CD4-positive, alpha-beta memory T cell (primary cell): ENCODE measurements at places on chromosomes 12 and 14.

GRCh38 chr12:48532601-48533000 lies 7.2 kb downstream of the OR8S1 start:
- H3K4me3 ChIP-seq: no peak overlapping the region
- H3K4me1 ChIP-seq: peaks cover 8% of the 10 kb centered on the region
- no peak overlapping the region for H3K27ac ChIP-seq
- H3K27me3 ChIP-seq: peaks cover 3% of the 10 kb centered on the region
- peak; percentile 3 for DNase-seq
- H3K36me3 ChIP-seq: no peaks in the 10 kb centered on the region

- H3K4me3 ChIP-seq: no peak overlapping the region
- no peak overlapping the region for H3K27ac ChIP-seq
- no peaks in the 10 kb centered on the region for H3K36me3 ChIP-seq
- no peaks in the 10 kb centered on the region for H3K4me1 ChIP-seq
- H3K27me3 ChIP-seq: no peaks in the 10 kb centered on the region
- no peak for DNase-seq
These were observed 9.7 kb upstream of the KRT81 start for GRCh38 chr12:52300796-52301691.

GRCh38 chr14:95483309-95484165 lies 32.9 kb downstream of the SYNE3 start:
- no peak overlapping the region for H3K4me3 ChIP-seq
- H3K27ac ChIP-seq: no peak overlapping the region
- H3K36me3 ChIP-seq: no peaks in the 10 kb centered on the region

DNA sequence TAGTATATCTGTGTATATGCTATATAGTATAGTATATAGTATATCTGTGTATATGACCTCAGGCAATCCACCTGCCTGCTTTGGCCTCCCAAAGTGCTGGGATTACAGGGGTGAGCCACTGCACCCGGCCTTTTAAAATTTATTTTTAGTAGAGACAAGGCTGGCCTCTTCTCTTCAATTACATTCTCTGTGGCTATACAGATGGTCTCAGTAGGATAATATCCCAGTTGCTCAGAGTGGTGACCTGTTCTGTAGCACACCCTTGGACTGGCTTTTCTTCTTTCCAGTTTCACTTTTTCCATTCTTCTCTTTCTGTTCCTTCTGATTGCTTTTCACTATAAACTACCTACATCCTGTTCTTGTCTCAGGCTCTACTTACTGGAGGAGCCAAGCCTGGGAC lies 3.1 kb upstream of the NFATC4 start:
- H3K4me3 ChIP-seq: no peak overlapping the region
- H3K27me3 ChIP-seq: peaks cover 29% of the 10 kb centered on the region
- H3K36me3 ChIP-seq: no peaks in the 10 kb centered on the region
- DNase-seq: no peak
- no peak overlapping the region for H3K27ac ChIP-seq

DNA sequence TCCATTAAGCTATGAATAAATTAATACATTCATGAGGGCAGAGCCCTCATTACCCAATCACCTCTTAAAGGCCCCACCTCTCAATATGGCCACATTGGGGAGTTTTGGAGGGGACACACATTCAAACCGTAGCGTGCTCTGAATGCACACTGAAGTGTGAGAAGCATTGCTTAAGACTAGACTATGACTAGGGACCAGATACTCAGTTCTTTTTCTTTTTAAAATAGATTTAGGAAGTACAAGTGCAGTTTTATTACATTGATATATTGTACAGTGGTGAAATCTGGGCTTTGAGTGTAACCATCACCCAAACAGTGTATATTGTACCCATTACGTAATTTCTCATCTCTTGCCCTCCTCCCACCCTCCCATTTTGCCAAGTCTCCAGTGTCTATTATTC lies 21.0 kb upstream of the JDP2 start:
- DNase-seq: no peak
- H3K4me3 ChIP-seq: no peak overlapping the region
- no peak overlapping the region for H3K27ac ChIP-seq
- no peaks in the 10 kb centered on the region for H3K27me3 ChIP-seq
- H3K36me3 ChIP-seq: no peaks in the 10 kb centered on the region
- H3K4me1 ChIP-seq: no peaks in the 10 kb centered on the region

DNA sequence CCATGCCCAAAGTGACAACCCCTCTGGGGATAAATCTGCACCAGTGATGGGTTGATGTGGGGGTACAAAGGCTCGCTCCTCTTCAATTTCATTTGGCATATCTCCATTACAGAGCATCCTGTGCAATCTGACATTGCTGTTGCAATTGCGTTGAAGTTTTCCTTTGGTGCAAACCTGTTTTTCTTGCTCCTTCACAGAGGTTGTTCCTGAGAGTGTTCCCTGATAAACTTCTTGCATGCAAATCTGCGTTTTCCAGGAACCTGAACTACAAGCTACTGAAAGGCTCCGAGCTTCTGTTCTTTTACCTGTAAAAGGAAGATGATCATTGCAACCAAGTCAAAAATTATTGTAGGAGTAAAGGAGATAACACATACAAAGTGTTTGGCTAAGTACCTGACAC lies 26.1 kb downstream of the SERPINA11 start:
- no peak for DNase-seq
- H3K27me3 ChIP-seq: no peaks in the 10 kb centered on the region
- H3K4me3 ChIP-seq: no peak overlapping the region
- H3K36me3 ChIP-seq: no peaks in the 10 kb centered on the region
- H3K4me1 ChIP-seq: no peaks in the 10 kb centered on the region
- no peak overlapping the region for H3K27ac ChIP-seq

GRCh38 chr12:122501489-122501989 lies 807 bp upstream of the ZCCHC8 start:
- H3K27ac ChIP-seq: peak overlapping the region; percentile 92
- peak overlapping the region; percentile 80 for H3K4me3 ChIP-seq
- H3K36me3 ChIP-seq: peaks cover 22% of the 10 kb centered on the region
- no peaks in the 10 kb centered on the region for H3K27me3 ChIP-seq
- H3K4me1 ChIP-seq: peaks cover 44% of the 10 kb centered on the region

GRCh38 chr14:33570694-33571310 lies 380.1 kb downstream of the EGLN3 start:
- H3K27ac ChIP-seq: no peak overlapping the region
- H3K36me3 ChIP-seq: no peaks in the 10 kb centered on the region
- H3K4me3 ChIP-seq: no peak overlapping the region
- H3K27me3 ChIP-seq: no peaks in the 10 kb centered on the region

DNA sequence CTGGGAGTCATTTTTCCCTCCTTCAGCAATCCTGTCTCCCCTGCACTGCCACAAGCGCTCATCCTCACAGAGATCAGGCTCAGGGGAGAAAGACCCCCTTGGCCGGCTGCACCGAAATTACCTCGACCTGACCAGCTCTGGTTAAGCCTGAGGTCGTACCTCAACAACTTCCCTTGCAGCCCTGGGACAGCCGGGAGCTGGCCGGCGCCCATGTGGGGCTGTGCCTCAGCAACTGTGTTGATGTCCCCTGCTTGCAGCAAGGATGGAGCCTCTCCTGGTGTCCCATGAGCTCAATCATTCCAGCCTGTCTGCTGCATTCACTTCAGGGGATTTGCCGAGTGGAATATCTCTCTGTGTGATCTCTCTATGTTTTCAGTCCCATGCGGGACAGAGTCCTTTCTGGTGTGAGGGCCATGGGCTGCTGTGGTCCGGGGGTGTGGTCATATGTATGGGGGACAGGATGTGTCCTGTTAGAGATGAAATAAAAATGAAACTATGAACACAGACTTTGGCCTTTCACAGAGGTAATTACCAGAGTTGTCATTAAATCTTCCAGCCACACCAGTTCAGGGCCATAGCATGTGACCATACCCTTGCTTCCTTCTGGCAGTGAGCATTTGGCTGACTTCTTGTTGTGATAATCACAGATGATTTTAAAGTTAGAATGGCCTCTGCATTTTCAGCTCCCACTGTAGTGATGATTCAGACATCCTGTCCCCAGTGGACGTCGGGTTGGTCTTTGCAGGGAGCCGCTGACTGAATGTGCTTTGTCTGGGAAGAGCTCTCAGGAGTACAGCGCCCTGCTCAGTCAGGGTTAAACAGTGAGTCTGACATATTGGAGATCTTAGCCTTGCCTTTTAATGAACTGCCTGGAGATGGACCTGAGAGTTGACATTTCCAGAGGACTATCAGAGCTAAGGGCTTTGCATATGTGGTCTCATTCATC lies 405.9 kb downstream of the AACS start:
- DNase-seq: no peak
- no peak overlapping the region for H3K4me3 ChIP-seq
- H3K27me3 ChIP-seq: no peaks in the 10 kb centered on the region
- H3K36me3 ChIP-seq: no peaks in the 10 kb centered on the region

- no peaks in the 10 kb centered on the region for H3K4me1 ChIP-seq
- no peaks in the 10 kb centered on the region for H3K36me3 ChIP-seq
- no peak overlapping the region for H3K27ac ChIP-seq
- DNase-seq: no peak
These were observed 56.4 kb upstream of the PIWIL1 start for GRCh38 chr12:130281153-130281799.

GRCh38 chr12:91695964-91696363 lies 449.7 kb downstream of the BTG1 start:
- no peak overlapping the region for H3K27ac ChIP-seq
- no peaks in the 10 kb centered on the region for H3K27me3 ChIP-seq
- H3K36me3 ChIP-seq: no peaks in the 10 kb centered on the region

GRCh38 chr12:51505360-51506105 lies 80.9 kb downstream of the SLC4A8 start:
- DNase-seq: no peak
- H3K27ac ChIP-seq: no peak overlapping the region
- no peaks in the 10 kb centered on the region for H3K36me3 ChIP-seq
- H3K4me1 ChIP-seq: no peaks in the 10 kb centered on the region
